Choroid plexus epithelial cell (primary cell): ENCODE measurements at places on chromosomes 13 and 19.
A peak's percentile ranks its signal among the peaks of the same experiment; 100 is the strongest.

DNA sequence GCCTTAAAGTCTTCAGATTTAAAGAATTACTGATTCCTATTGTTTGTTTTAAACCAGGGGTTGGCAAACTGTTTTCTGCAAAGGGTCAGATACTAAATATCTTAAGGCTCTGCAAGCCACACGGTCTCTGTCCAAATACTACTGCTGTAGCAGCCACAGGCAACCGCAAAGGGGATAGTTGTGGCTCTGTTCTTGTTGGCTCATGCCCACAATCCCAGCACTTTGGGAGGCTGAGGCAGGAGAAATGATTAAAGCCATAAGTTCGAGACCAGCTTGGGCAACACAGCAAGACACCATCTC is 22.4 kb downstream of the RANBP3 start:
- peak; percentile 26 for DNase-seq

GRCh38 chr13:101455863-101456262 is 3.4 kb downstream of the ITGBL1 start:
- DNase-seq: peak; percentile 97

DNA sequence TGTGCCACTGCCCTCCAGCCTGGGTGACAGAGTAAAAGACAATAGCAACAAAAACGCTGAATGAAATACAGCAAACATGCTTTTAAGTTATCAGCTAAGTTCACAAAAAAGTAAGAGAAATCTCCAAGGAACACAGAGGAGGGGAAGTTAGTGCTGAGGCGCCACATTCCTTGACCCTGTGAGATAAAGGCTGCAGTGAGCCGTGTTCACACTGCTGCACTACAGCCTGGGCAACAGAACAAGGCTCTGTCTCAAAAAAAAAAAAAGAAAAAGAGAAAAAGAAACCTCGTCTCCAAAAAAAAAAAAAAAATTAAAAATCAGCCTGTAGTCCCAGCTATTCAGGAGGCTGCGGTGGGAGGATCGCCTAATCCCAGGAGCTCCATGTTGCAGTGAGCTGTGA is 16.3 kb upstream of the DOCK6 start:
- peak; percentile 79 for DNase-seq

DNA sequence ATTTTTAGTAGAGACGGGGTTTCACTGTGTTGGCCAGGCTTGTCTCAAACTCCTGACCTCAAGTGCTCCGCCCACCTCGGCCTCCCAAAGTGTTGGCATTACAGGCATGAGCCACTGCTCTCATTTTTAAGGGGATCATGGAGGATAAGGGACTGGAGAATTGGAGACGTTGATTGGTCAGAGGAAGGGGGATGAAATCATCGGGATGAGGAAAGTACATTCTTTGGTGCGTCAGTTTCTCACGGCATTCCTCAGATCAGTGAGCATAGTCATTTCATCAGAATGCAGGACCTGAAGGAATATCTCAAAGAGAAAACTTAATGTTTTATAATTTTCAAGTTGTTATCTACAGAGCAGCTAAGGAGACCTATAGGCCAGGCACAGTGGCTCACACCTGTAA is 14.0 kb downstream of the ZNF114 start:
- DNase-seq: peak; percentile 94

DNA sequence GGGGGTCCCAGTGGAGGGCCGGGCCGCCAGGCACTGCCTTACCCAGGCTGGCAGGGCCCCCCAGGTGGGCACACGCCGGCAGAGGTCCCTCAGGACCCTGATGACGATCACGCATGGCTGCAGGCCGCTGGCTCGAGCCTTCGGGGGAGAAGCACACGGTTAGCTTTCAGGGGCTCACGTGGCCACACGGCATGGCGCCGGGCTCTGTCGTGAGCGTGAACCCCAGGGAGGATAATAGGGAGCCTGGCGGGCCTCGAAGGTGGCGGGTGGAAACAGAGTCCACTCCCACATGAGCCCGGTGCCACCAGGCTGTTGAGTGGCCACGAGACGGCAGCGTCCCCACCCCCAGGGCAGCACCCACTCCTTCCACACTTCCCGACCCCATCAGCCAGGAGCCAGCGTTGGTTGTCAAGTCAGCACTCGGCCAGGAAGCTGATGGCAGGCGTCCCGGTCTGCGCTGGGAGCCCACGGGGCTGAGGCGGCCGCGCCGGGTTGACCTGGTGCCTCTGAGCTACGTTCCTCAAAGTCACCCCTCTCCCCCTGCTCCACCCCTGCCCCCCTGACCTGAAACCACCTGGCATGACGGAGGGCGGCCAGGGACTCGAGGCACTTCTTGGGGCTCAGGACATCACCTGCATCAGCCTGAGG is 24.7 kb upstream of the MATK start:
- no peak for DNase-seq

DNA sequence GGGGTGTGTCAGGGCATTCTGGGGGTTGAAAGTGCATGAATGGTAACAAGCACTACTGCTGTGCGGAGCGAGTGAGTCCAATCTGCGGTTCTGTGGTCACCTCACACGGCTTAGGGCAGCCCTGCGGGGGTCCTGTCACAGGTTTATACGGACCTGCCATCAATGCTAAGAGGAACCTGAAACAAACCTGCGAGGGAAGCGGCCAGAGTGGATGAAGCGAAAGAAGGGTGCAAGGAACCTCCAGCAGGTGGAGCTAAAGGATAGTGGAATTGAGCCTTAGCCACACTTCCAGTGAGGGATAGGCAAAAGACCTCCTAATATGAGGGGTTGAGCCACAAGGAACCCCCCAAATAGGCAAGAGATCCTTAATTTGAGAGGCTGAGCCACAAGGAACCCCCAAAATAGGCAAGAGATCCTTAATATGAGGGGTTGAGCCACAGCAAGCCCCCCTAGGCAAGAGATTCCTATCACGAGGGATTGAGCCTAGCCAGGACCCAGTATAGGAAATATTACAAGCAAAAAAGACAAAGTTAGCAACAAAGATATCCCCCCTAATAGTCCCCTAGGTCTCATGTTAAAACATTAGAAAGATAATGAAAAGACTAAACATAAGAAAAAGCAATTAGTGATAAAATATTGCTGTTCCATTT is 6.3 kb upstream of the ZNF69 start:
- DNase-seq: peak; percentile 73

- DNase-seq: peak; percentile 21
These were observed 666 bp downstream of the BIVM start for GRCh38 chr13:102799426-102800144.

DNA sequence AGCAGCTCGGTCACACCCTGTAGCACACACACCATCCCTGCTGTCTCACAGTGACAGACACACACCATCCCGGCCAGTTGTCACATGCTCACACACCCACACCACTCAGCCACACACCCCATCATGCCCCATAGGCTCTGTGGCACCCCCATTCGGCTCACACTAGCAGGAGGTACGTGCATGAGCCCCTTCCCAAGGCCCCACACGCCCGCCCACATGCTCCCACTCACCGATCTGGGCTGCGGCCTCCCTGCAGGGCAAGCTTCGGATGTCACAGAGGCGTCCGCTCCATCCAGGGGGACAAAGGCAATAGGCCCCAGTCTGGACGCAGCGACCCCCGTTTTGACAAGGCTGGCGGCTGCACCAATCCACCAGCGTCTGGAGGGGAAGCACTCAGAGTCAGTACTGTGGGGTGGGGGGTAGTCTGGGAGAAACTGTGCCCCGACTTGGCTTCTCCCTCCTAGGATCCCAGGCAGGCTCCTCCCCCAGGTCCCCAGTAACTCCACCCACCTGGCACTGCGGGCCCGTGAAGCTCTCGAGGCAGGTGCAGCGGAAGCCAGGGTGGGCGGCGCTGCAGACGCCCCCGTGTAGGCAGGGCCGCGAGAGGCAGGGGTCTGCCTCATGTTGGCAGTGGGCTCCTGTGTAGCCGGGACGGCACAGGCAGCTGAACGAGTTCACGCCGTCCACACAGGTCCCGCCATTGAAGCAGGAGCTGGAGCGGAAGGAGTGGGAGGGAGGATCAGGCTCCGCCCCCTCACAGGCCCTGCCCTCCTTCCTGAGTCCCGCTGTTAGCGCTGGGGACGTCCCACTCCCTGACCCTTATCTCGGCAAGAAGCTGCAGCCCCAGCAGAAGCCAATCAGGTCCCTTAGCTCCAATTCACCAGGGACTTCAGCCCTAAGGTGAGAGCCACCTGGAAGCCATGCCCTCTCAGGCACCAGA is 20.1 kb downstream of the NOTCH3 start:
- no peak for DNase-seq

GRCh38 chr19:18814063-18814462 is 17.7 kb upstream of the UPF1 start:
- no peak for DNase-seq

- no peak for DNase-seq
These were observed 2321.0 kb downstream of the PCDH9 start for GRCh38 chr13:64909184-64909583.

DNA sequence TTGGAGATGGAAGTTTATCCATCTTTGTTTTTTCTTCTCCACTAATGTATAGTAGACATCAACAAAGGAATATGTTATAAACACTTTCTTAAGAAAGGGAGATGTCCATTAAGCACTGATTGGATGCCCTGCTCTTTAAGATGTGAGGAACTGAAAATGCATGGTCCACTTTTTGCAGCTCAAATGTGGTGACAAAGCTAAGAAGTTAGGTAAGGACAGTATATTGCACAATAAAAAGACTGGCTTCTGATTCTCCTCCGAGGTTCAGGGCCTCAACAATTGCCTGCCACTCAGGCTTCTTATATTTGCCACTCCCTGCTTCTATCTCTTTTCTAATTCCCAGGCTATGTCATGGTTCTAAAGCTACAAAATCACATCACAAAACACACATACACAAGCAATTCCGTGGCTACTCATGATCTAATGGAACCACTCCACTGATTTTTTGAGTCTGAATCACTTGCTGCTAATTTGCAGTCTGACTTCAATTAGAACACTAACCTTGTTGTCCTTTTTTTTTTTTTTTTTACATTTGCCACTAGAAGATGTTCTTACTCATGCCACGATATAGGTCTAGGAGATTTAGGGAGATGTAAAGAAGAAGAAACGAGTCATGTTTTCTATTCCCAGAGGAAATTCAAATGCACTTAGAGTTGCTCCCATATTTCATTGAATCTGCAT is 29.6 kb upstream of the TNFSF11 start:
- no peak for DNase-seq

- DNase-seq: no peak
These were observed 74.8 kb downstream of the ABCC4 start for GRCh38 chr13:95226476-95226875.

DNA sequence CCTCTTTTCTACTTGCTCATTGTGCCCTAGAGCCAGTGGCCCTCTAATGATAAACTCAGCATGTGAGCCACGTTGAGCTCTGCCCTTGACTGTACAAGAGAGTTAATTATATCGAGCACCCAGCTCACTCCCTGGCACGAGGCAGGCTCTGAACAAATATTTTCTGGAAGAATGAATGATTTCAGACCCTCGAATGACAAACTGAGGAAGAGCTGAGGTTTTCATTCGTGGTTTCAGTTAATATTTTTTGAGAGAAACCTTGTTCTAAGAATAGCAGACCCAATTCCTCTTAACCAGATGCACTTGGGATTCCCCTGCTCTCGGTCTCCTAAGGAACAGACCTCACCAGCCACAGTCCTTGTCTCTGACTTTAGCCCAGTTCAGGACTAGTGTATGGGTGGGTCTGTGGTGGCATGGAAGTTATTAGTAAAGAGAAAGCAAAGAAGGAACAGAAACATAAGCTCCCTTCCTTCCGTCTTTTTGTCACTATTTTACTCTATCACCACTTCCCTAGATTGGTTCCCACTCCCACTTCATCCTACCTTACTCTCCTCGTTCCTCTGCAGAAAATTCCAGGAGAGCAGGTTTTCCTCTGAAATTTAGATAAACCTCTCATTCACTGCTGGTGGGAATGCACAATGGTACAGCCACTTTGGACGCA is 22.1 kb upstream of the WDFY2 start:
- DNase-seq: no peak

DNA sequence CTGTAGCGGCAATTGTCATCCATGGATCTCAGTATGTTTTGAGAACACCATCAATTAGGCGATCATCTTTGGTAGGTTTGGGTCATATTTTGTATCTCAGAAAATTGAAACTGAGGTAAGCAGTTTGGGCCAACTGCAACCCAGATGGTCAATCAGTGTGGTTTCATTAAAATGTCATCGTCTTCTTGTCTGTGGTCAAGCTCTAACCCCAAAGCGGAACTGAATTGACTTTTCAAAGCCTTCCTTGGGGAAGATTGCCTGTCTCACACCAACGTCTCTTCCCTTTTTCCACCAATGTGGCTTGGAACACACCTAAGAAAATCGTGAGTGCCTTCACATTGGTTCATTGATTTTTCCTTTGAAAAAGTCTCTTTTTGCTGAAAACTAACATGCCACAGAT is 56.3 kb upstream of the UBAC2 start:
- no peak for DNase-seq

DNA sequence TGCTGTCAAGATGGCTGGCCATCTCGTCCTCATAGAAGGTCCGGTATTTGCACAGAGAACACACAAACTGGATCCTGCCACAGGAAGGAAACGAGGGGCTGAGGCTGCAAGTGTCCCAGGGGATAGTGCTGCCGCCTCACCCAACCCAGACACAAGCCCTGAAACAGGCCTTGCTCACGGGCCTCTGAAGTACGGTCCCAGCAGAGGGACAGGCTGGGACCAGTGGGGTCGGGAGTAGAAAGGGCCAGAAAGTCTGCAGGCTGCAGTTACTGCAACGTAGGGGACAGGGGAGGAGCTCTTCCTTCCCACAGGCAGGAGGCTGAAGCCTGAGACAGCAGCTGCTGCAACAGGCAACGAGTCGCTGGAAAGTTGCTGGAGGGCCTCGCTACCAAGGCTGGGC is 18.2 kb upstream of the AKAP8 start:
- no peak for DNase-seq

DNA sequence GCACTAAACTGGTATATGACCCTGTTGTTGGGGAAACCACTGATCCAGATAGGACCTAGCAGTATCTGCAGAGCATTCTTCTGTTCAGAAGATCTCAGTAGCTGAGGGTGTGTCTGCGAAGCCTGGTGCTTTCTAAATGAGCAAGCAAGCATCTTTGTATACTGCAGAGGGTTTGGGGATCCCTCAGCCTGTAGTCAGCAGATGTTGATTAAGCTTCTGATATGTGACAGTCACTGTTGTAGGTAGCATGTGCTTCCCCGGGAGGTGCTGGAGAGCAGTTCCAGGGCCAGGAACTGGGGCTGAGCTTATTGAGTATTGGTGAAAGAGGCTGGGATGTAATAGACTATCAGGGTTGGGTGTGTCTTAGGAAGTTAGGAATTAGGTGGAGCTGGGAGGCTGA is 1.5 kb downstream of the SCAF1 start:
- no peak for DNase-seq

- DNase-seq: no peak
These were observed 38.5 kb downstream of the TPT1 start for GRCh38 chr13:45302507-45302906.

DNA sequence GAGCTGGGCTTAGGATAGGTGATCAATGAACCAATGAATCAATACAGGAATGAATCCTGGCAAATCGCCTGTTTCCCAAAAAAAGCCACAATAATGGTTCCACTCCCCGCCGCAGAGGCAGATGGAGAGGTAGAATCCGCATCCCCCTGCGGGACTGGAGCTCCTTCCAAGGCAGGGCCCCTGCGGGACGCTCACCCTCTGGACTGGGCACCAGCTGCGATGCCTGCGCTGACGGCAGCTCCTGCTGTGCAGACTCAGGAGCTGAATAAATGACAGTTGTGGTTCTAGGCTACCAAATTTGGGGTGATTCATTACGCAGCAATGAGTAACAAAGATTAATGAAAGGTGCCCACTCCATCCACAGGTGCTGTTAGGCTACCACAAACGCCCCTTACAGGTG is 8.8 kb upstream of the CDC34 start:
- no peak for DNase-seq

GRCh38 chr13:24684600-24684998 is 4.4 kb downstream of the ATP12A start:
- DNase-seq: peak; percentile 5
